ENCODE measurements at places on chromosomes 1 and 21.

- no peaks in the 10 kb centered on the region for H3K36me3 ChIP-seq
- no peak for DNase-seq
- H3K27ac ChIP-seq, result no peak overlapping the region
- H3K4me3 ChIP-seq, result no peak overlapping the region
- no peaks in the 10 kb centered on the region for H3K4me1 ChIP-seq
Observed at GRCh38 chr1:78304341-78304740, 186.4 kb upstream of the PTGFR start.

DNA sequence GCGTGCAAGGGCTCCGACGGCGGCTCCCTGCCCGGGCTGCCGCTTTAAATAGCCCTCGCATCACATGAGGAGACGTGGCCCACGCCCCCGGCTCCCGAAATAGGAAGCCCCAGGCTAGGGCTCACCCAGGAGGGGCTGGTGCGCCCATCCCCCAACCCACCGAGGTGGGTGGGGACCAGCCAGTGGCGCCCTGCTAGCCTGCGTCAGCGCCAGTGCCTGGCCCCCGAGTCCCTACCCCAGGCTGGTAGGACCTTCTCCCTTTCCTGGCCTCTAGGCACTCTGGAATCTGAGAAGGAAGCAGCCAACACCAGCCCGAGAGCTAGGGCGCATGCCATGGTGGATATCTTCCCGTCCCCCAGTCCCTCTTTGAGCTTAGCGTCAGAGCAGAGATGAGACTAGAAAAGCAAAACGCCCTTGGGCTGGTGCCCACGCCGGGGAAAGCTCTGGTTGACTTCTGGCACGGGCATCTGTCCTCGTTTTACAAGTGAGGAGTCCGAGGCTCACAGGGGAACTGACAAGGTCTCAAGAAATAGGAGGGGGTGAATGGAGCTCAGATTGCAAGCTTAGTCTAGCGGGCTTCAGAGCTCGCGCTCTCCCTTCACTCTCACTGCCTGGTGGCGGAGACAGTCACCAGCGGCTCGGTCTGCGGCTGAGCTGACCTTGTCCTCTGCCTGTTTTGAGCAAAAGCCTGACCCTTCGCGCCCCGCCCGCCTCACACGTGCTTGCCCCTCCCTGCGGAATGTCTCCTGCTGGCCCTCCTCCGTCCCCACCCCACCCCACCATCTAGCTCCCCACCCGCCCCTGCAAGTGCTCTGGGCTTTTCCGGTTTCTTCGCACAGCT is at the start of gene FABP3:
FABP3 (minus strand) TSS at position 21 of the 841 bp plus-strand sequence. CDS start 62 bp downstream, outside the sequence.
- no peaks in the 10 kb centered on the region for H3K27me3 ChIP-seq
- DNase-seq, result peak; percentile 52

GRCh38 chr1:28264897-28265296 is 5.6 kb downstream of the SESN2 start:
- H3K27ac ChIP-seq, result no peak overlapping the region
- no peak for DNase-seq
- H3K4me3 ChIP-seq, result no peak overlapping the region
- H3K27me3 ChIP-seq, result no peaks in the 10 kb centered on the region
- no peaks in the 10 kb centered on the region for H3K36me3 ChIP-seq

DNA sequence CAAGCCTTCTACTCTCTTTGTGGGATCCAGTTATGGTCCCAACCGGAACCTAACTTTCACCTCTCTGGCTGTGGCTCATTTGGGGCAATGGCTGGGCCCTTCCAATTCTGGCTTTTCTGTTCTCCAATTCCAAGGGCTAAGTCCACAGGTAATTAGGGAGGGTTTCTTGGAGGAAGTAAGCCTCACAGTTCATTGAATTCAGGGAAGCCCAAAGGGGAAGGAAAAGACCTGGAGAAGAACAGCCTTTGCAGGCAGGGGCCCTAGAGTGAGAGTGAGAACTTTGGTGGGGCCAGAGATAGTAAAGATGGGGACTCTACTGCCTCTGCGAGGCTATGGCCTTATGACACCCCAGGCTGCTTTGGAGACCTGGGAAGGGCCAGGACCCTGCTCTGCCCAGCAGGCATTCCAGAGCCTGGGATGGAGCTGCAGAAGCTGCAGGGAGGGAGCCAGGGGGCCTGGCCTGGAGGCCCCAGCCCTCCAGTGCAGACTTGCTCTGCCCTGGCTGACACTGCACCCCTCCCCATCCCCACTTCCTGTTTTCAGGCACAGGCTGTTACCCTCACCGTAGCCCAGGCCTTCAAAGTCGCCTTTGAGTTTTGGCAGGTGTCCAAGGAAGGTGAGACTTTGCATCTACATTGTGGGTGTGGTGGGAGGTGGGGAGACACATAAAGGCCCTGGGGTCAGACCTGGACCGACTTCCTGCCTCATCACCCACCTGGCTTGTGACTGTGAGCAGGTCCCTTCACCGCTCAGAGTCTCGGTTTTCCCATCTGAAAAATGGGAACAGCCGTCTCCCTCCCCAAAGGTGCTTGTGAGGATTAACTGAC is 18.9 kb downstream of the LDLRAP1 start:
- H3K4me1 ChIP-seq, result peaks cover 47% of the 10 kb centered on the region
- H3K36me3 ChIP-seq, result peaks cover 7% of the 10 kb centered on the region
- no peaks in the 10 kb centered on the region for H3K27me3 ChIP-seq

DNA sequence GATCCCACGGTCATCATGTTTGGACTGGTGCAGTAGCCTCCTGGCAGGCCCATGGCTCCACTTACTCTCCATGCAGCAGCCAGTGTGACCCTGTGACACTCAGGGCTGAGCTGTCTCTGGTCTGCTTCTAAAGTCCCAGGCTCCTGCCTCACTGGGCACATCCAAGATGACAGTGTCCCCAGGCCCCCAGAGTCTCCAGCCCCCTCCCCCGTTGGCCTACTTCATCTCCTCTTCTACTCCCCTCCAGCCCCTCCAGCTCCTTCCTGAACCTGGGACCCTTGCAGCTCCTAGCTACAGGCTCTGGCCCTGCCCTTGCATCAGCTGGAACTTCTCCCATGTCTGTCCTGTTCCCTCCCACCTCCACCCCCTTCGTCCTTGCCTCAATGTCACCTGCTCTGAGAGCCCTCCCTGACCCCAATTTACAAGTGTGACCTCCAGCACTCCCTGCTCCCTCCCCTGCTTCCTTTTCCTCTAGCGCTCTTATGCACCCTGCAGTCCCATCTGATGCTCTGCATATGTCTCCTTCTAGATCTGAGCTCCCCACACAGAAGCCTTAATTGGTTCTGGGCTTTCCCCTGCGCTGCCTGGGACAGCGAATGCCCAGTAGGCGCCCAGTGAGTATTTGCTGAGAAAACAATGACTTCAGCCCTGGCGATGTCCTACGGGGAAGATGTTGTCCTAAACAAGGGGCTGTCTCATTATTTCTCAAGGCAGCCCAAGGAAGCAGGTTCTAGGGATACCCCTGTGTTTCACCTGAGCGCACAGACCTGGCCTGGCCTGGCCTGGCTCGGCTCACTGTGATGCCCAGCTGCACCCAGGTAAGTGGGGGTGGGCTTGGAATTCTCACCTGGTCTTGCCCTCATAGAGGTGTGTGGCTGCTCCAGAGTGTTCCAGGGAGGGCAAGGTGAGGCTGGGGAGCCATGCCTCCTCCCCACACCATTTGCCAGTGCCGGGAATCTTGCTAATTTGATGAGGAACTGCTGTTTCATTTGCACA is 600.6 kb downstream of the PTPRU start:
- no peaks in the 10 kb centered on the region for H3K4me1 ChIP-seq
- H3K27me3 ChIP-seq, result no peaks in the 10 kb centered on the region
- H3K36me3 ChIP-seq, result no peaks in the 10 kb centered on the region
- no peak overlapping the region for H3K4me3 ChIP-seq
- no peak for DNase-seq
- no peak overlapping the region for H3K27ac ChIP-seq

- no peaks in the 10 kb centered on the region for H3K4me1 ChIP-seq
- no peak overlapping the region for H3K27ac ChIP-seq
- H3K27me3 ChIP-seq, result no peaks in the 10 kb centered on the region
- no peaks in the 10 kb centered on the region for H3K36me3 ChIP-seq
- H3K4me3 ChIP-seq, result no peak overlapping the region
Observed at GRCh38 chr1:14745789-14746188, 147.3 kb downstream of the KAZN start.

DNA sequence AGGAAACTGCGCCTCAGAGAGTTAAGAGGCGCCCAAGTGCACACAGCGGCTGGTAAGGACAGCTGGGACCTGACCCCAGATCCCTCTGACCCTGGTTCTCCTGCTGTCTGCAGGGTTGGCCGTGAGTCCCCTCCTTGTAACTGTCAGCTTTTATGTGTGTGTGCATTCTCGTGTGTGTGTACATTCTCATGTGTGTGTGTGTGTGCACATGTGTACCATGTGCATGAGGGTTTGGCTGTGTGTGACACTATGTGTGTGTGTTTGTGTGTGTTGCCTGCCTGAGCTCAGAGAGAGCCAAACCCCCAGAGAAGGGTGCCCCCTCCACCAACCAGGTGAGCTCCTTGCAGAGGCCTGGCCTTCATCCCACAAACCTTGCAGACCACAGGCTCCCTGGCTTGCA is 25.9 kb upstream of the EFHD2 start:
- H3K27ac ChIP-seq, result no peak overlapping the region
- no peak overlapping the region for H3K4me3 ChIP-seq
- H3K4me1 ChIP-seq, result no peaks in the 10 kb centered on the region
- no peaks in the 10 kb centered on the region for H3K27me3 ChIP-seq
- no peak for DNase-seq
- no peaks in the 10 kb centered on the region for H3K36me3 ChIP-seq

DNA sequence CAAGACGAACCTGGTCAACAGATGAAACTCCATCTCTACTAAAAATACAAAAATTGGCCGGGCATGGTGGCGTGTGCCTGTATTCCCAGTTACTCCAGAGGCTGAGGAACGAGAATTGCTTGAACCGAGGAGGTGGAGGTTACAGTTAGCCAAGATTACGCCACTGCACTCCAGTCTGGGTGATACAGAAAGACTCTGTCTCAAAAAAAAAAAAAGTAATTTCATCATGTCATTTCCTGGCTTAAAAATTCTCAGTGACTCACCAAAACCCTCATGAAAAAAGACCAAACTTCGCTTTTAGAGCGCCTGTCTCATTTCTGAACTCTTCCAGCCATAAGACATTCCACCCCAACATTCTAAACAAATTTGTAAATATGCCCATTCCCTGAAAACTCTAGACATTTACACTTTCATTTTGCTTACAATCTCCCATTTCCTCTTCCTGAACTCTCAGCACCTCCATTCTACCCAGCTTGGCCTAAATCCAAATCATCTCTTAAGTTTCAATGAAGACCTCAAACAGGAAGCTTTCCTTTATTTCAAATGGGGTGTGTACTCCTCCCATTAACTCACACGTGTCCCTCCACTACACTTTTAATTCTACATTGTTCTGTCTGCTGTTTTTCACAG is 50.5 kb upstream of the PRRC2C start:
- no peaks in the 10 kb centered on the region for H3K36me3 ChIP-seq
- H3K27me3 ChIP-seq, result no peaks in the 10 kb centered on the region
- peak overlapping the region; percentile 24 for H3K4me3 ChIP-seq
- peak; percentile 33 for DNase-seq
- peaks cover 4% of the 10 kb centered on the region for H3K4me1 ChIP-seq

DNA sequence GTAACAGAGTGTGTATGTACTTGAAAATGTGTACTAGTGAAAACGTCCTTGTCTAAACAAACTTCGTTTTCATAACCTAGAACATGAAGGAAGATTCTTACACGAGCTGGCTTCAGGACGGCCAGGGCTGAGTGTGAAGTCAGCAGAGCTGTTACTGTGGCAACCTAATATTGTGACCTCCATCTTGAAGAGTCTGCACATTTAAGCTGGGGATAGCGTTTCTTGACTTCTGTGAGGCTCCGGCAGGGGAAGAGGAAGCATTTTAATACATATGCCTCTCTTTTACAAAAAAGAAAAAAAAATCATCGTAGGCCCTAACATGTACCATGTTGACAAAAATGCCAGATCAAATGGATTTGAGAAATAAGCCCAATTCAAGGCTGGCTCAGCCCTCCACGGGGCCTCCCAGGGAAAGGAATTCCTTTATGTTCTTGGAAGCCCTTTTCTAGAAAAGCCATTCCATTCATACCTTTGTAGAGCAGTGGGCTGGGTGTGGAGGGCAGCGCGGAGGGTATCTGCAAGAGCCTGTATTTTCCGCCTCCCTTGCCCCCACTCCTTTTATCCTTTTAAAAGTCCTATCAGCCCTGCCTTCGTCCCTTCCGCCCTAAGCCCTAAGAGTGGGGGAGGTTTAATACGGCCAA is 51.1 kb downstream of the SIM2 start:
- no peaks in the 10 kb centered on the region for H3K4me1 ChIP-seq
- no peak overlapping the region for H3K4me3 ChIP-seq
- DNase-seq, result no peak
- H3K27ac ChIP-seq, result no peak overlapping the region
- no peaks in the 10 kb centered on the region for H3K36me3 ChIP-seq

GRCh38 chr1:182392050-182393028 is 749 bp upstream of the GLUL start:
- no peak for DNase-seq
- peaks cover 30% of the 10 kb centered on the region for H3K4me1 ChIP-seq
- H3K4me3 ChIP-seq, result peak overlapping the region; percentile 98
- H3K27me3 ChIP-seq, result no peaks in the 10 kb centered on the region

GRCh38 chr1:29964718-29965533 is 728.6 kb downstream of the PTPRU start:
- no peaks in the 10 kb centered on the region for H3K36me3 ChIP-seq
- no peaks in the 10 kb centered on the region for H3K4me1 ChIP-seq
- H3K27me3 ChIP-seq, result no peaks in the 10 kb centered on the region
- no peak for DNase-seq

Data from thoracic aorta (tissue), 2 donors.